ENCODE measurements at places on chromosomes 3 and 15.

DNA sequence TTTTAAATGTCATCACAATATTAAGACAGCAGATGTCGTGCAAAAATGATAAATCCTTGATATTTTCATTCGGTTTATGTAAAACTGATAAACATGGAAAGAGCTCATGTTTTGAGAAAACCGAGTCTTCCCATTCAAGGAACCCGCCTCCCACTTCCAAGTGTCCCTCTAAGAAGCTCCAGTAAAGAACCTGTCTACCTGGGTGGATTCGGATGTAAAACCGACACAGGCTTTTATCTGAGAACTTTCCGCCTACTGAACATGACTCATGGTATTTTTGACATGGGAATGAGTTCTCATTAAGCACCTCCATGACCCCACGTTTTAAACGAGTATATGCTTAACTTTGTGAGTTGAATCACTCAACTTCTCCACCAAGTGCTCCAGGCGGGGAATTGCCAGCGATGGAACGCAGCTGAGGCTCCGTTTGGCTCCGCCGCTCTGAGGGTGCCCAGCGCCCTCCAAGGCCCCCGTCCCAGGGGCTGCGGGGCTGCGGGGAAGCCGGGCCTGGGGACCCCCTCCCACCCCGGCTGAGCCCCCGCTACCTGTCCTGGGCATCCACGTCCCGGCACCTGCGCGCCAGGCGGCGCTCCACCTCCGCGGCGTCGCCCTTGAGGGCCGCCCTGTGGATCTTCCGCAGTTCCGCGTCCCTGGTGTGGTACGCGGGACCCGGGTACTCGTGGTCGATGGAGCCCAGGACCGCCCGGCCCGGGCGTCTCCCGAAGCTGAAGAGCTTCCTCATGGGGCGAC, 119.9 kb downstream of the LMLN start:
- peak; percentile 30 for DNase-seq

GRCh38 chr3:46685446-46685845, 8.0 kb downstream of the ALS2CL start:
- DNase-seq = no peak

DNA sequence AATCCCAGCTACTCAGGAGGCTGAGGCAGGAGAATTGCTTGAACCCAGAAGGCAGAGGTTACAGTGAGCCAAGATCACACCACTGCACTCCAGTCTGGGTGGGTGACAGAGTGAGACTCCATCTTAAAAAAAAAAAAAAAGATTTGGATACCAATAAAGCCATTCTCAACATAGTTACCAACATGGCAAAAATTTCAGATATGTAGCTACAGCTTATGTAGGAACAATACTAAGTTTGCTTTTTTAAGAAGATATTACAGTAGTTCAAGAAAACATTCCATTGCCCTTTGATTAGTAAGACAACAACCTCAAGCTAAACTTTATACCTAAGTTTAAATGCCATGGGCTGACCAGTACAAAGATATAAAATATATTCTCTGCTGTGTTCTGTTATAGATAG, 34.4 kb downstream of the ZNF106 start:
- DNase-seq = no peak

DNA sequence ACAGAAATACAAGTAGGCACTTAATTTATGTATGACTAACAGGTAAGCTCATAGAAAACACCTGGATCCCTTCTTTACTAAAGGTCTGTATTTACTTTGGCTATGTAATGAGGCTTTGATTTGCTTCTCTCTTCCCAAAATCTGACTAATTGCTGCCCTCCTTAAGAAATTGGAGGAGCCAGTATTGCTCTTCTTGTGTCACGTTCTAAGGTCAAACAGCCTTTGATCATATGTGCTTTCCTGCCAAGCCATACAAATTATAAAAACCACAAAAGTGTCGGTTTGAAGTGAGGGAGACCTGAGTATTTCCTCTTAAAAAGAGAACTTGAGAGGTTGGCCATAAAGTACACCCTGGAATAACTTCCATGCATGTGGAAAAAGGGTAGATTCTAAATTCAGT, 112.1 kb upstream of the MB21D2 start:
- DNase-seq = no peak

GRCh38 chr3:178189854-178190253, 346.4 kb upstream of the KCNMB2 start:
- DNase-seq = no peak

GRCh38 chr3:116678853-116679252, 30.7 kb upstream of the TUSC7 start:
- DNase-seq = no peak

- DNase-seq = no peak
Measured at GRCh38 chr15:90223441-90224165, 10.1 kb downstream of the CIB1 start.

DNA sequence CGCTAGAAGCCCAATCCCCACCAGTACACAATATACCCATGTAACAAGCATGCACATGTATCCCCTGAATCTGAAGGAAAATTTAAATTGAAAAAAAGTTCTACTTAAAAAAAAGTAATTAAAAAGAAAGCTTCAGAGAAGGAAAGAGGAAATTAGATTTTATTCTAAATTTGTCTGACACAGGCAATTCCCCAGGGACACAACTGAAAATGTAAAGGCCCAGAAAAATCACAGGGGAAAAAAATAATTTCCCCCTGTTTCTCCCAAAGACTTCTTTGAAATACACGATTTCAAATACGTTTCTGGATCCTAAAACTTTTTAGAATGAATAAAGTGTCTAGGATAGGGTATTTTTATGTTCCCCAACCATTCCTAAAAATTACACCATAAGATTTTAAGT, 42.9 kb downstream of the SEMA5B start:
- no peak for DNase-seq

DNA sequence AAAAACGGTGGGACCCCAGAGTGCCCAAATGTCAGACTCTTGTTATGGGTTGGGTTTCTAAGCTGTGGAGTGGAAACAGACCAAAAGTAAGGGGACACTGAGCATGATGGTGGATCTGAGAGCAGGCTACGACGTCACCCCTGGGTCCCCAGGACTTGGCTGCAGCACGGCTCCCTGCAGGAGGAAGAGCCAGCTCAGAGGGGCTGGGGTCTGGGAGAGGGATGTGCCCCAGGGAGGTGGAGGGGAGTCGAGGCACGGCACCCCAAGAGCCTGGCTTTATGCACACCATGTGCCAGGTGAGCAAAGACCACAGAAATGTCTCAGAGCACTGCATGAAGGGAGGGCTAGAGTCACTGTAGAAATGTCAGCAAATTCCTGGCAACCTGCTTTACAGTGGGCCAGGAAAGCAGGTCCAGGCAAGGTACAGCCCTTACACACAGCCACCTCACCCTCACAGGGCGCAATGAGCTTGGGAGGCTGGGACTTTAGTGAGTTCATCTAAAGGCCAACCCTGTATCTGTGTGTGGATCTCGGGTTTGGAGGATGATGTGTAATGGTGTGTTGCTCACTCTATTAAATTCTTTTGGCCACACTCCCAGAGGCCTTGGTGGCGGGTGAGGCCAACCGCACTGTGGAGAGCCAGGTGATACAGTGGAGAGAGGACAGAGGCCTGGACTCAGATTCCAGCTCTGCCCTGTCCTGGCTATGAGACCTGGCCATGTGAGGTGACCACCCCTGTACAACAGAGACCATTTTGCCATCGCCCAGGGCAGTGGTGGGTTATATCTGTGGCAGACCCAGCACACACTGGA, 14.1 kb downstream of the CTSH start:
- no peak for DNase-seq

DNA sequence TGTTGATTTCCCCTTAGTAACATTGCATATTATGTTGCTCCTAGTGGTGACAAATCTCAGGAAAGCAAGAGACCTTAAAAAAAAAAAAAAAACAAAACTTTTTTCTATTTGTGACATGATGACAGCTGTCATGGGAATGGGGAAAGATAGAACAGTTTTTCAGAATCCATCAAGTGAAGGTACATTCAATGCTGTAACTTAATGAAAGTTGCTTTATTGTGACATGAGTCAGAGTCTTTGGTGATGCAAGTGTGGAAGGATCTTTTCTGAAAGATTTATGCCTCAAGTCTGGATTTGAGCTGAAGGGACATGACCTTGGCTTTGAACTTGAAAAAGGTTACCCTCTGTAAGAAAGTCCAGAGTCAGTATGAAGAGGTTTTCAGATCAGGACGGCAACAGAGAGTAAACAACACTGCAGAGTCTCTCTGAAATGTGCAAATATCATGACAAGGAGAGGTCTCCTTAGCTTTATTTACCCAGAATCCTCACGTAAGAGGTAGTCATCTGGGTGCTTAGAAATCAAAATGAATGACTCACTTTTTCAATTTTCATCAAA, 424.7 kb downstream of the CNTN4 start:
- no peak for DNase-seq

GRCh38 chr15:75231836-75232235, 26.3 kb upstream of the GOLGA6C start:
- no peak for DNase-seq

DNA sequence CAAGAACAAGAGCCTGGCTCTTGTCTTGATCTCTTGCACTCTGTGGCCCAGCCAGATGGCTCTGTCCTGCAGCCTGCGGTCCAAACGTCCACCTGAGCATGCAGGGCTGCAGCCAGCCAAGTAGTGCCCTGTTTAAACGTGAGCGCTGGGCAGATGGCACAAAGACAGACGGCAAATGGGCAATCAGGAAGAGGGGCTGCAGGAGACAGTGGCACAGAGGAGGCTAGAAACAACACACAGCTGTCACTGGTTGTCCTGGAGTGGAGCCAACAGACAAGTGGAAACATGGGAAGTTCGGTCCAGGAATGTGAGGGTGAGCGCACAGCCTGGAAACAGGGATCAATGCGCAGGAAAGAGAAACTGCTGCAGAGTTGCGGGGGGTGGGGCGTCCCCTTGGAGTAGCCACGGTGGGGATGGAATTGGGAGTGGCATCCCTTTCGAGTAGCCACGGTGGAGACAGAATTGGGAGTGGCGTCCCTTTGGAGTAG, 10.7 kb upstream of the ZXDC start:
- no peak for DNase-seq

GRCh38 chr3:183490653-183491052, 62.2 kb upstream of the MCF2L2 start:
- DNase-seq = no peak

DNA sequence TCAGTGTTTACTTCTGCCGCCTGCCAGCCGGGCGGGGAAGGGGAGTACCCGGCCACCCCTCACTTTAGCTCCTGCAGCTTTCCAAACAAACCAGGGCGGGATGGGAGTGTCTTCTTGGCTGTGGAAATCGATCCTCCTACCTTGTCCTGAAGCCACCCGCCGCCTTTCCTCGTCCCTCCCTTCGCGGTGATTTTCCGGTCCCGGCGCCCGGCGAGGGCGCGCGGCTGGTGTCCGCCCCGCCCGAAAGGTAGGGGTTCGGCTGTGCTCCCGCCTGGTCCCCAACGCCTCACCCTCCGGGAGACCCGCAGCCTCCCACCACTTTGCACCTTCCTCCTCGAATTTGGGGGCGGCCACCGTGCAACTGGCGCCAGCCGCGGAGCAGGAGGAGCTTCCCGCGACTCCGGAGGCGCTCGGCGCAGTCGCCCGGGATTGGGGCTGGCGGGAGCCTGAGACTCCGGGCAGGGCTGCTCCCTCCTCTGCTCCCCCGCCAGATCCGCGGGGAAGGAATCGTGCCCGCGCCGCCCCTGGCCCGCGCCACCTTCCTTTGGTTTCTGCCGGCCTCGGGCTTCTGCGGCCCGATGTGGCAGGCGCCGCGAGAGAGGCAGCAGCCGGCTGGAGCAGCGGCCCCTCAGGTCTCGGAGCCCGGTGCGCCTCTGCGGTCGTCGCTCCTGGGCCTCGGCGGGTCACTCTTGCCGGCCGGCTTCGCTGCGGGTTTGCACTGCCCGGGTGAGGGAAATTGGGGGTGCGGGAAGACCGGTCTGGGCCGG, 30.7 kb upstream of the ST3GAL6 start:
- DNase-seq = no peak

DNA sequence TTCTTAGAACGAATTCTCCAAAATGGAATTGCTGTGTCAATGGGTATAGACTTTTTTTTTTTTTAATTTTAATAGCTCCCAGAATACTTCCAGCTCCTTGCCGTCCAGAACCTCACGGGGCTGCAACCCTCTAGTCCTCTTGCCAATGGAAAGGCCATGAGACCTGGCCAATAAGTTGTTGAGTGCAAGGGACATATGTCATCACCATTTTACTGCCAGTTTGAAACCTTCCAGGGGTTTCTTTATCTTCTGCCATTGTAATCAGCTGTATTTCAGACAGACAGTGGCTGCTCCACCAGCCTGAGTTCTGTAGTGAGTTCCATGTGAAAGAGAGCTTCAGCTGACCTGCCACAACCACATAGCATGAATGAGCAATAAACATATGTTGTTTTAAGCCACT, 95.0 kb upstream of the PTPRG start:
- DNase-seq = no peak

GRCh38 chr3:129304146-129304961, 25.7 kb downstream of the HMCES start:
- no peak for DNase-seq

DNA sequence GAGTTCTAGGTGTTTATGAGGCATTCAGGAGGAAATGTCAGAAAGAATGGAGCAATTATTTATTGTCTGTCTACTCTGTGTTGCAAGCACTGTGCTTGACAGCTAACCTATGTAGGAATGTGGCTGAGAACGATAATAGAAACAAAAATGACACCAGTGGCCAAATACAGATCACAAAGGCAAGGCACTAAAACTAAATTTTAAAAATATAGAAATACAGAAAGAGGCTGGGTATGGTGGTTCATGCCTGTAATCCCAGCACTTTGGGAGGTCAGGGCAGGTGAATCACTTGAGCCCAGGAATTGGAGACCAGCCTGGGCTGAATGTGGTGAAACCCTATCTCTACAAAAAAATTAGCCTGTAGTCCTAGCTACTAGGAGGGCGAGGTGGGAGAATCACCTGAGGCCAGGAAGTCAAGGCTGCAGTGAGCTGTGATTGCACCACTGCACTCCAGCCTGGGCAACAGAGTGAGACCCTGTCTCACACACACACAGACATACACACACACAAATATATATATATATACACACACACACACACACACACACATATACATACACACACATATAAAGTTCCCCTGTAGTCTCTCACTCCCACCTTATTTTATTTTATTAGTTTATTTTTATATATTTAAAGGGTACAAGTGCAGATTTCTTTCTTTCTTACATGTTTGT, 6.0 kb downstream of the PRKCI start:
- DNase-seq = no peak

- DNase-seq = peak; percentile 11
Measured at GRCh38 chr15:90482124-90483011, 47.4 kb upstream of the CRTC3 start.

DNA sequence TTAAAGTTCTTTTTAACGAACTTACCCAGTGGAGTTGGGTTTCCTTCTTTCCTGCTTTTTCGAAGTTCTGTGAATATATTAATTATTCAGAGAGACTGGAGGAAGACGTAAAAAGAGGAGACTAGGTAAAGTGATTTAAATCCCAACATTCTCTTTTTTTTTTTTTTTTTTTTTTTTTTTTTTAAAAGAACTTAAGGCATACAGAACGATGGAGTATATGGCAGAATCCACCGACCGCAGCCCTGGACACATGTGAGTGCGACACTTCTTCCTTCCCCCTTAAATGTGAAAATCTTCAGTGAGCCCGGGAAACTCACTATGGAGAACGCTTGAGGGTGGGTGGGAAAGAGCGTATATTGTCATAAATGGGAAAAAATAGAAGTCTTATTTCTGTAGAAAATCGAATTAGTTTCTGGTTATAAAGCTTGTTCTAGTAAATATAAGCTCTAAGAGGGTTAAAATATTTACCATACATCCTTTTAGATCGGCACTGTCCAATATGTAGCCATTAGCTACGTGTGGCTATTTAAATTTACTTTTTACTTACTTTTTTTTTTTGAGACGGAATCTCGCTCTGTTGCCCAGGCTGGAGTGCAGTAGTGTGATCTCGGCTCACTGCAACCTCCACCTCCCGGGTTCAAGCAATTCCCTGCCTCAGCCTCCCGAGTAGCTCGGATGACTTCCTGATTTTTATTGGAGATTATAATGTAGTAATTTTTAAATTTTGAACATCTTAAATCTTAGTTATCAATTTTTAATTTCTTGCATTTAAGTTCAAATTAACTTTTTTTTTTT, 892 bp downstream of the NMD3 start:
- no peak for DNase-seq

All from stimulated activated CD4-positive, alpha-beta T cell treated with anti-CD3 and anti-CD28 coated beads, Interleukin-4, amount 100 ng/mL, for 48 hours (primary cell).